Stimulated activated CD4-positive, alpha-beta T cell treated with anti-CD3 and anti-CD28 coated beads, Interleukin-1b, Interleukin-23, amount 100 ng/mL, for 1 hour (primary cell): ENCODE measurements at places on chromosomes 5 and 9.

DNA sequence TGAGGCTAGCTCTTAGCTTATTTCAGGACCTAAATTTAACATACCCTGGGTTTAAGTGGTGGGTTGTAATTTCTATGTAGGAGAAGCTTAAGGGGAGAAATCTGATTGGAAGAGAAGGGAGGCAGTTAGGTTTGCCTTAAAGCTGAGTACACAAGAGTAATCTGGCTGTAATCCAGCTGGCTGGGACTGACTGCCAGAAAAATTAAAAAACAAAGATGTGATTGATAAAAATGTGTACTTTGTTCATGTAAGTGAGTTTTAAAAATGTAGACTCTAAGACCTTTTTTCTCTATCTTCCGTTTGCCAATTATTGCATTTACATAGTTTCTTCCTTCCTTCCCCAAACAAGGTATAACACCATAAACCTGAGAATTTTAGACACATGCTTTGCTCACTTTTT lies 17.5 kb upstream of the MSMP start:
- DNase-seq = no peak

DNA sequence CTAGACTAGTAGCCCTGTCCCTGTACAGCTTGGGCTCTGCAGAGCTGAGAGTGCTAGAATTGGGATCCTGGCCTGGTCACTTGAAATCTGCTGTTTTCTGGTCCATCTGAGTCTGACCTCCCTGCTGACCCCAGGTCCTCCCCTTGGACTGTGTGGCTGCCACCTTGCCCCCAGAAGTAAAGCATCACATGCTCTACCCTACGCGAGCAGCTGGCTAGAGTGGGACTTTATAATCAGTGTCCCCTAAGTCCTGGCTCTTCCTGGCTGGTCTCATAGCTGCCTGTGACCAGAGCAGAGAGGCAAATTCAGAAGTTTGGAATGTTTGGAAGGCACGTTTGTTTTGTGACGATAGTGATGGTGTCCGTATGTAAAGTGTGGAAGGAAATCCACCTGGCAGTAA lies 81.0 kb downstream of the ARHGEF28 start:
- DNase-seq = no peak

DNA sequence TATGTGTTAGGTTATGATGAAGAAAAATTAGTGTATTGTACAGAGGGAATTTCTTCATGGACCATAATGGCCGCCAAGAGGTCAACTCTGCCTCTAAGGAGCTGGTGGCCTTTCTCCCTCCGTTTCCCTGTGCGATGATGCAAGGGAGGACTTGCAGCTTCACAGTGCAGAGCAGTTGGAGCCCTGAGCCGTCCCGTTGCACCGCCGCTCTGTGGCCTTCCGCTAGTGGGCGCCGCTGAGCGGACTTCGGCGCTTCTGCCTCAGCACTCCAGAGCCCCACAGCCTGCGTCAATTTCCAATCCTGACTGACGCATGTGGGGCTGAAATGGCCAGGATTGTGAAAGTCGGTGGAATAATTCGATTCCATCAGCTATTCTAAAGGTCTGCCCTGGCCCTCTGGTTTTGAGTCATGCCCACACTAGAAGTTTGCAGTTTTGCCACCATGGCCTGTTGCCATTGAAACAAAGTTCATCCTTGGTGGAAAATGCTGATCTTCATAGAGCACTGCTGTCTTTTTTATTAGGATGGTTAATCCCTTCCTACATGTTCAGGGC lies 22.7 kb upstream of the LECT2 start:
- DNase-seq = no peak

DNA sequence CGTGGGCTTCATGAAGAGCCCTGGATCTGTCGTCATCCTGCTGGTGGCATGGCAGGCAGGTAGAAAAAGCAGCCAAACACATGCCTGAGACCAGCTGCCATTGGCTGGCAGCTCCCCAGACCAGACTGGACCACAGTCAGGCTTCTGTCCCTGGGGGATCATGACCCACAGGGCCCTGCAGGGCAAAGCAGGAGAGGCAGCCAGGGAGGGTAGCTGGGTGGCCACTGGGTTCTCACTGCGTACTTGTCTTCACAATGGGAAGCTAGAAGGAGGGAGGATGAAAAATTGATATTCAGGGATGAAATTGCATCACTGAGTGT lies 67.8 kb upstream of the GARNL3 start:
- DNase-seq = no peak

- no peak for DNase-seq
Observed at GRCh38 chr5:127909821-127910220, 173.7 kb upstream of the SLC12A2 start.

- no peak for DNase-seq
Observed at GRCh38 chr9:82192211-82192610, 203.6 kb downstream of the SPATA31D1 start.

DNA sequence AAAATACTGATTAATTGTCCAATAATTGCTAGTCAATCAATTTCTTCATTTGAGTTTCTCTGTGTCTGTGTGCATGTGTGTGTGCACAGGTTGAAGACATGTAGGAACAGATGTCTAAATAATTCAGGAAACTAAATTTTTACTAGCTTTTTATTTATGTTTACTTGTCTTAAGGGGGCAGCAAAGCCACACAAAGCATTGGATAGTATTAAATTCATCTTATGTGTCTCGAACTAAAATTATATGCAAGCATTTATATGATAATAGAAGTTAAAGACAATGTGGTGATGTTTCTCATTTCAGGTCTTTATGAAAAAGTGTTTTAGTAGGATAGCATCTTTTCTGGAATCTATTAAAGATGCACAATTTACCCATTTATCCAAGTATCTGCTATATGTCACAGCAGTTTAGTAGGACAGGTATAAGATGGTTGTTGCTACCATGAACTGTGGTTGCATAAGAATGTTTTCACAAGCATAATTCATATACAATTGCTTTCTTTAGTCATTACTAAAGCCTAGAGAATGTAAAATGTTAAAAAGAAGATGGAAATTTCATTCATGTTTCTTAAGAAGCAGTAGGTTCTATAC lies 784.6 kb upstream of the NUDT12 start:
- no peak for DNase-seq

GRCh38 chr5:28779161-28779754 lies 1740.9 kb upstream of the CDH9 start:
- DNase-seq = no peak

DNA sequence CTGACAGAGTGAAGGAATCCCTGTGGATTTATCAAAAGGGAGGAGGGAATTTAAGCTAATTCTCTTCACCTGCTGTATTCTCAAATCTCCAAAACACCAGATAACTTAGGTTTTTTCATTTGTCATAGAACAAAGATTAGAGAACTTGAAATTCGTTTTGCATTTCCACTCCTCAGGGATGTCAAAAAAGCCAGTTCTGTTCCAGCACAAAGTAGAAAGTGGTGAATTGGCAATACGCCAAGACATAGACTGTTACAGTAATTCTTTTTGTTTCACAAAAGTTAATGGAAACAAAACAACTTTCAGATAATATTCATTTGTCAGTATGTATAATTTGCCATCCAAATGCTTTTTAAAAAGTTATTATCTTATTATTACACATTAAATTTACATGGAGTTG lies 15.0 kb downstream of the S1PR3 start:
- DNase-seq = no peak

DNA sequence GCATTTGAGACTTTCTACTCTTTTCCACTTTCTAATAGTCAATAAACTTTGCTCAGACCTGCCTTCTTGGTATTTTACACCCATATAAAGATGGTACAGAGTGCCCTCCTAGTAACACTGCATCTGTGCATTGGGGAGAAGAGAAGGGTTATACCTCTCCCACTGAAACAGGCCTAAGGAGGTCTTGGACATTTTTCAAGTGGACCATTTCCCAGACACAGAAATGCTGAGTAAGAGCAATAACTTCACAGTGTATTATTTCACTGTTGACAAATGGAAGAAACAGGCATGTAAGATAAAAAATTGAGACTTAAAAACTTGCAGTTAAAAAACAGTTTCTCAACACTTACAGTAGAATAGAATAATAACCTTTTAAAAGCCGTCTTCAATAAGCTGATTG lies 1224.0 kb upstream of the CDH18 start:
- DNase-seq = no peak

- no peak for DNase-seq
Observed at GRCh38 chr5:17398431-17398830, 99.6 kb upstream of the TAF11L2 start.

GRCh38 chr9:137825324-137825989 lies 52.1 kb upstream of the CACNA1B start:
- DNase-seq = no peak

- DNase-seq = no peak
Observed at GRCh38 chr5:9363026-9363425, 182.8 kb downstream of the SEMA5A start.

DNA sequence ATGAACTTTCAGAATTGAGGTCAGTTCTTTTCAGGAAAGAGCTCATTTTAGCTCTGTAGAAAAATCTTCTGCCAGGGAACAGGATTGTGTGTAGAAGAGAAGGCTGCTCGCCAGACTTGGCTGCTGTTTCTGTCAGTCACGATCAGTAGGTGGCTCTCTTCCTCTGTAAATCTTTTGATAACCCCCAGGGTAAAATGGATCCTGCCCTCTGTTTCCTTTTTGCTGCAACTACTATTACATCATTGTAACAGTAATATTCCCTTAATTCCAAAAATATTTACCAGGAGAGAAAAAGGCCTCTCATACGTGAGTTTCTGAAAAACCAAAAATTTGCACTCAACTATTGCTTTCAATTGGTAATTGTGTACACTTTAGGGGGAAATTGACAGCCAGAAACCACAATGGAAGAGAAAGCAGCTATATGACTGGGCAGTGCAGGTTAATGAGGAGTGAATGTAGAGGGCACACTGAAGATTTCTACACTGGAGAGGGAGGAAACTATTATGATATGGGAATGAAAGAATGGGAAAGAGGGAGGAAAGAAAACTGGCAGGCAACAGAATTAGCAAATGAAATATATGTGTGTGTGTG lies 12.3 kb downstream of the IFNA21 start:
- DNase-seq = no peak

- no peak for DNase-seq
Observed at GRCh38 chr5:108303611-108304010, 78.3 kb downstream of the FBXL17 start.

- DNase-seq = no peak
Observed at GRCh38 chr9:37583522-37584121, 7.4 kb upstream of the FBXO10 start.

- DNase-seq = no peak
Observed at GRCh38 chr9:121954477-121955140, 138.5 kb downstream of the TTLL11 start.

- DNase-seq = no peak
Observed at GRCh38 chr9:137138058-137138721, 764 bp upstream of the GRIN1 start.

GRCh38 chr5:107873877-107874276 lies 203.1 kb upstream of the EFNA5 start:
- DNase-seq = no peak

GRCh38 chr5:73393611-73394489 lies 54.7 kb downstream of the FOXD1 start:
- no peak for DNase-seq

- DNase-seq = no peak
Observed at GRCh38 chr9:7289773-7290172, 509.8 kb downstream of the DMAC1 start.

GRCh38 chr5:173554989-173555705 lies 61.3 kb downstream of the BOD1 start:
- DNase-seq = no peak

GRCh38 chr5:153885141-153885540 lies 153.6 kb downstream of the FAM114A2 start:
- no peak for DNase-seq

- DNase-seq = no peak
Observed at GRCh38 chr9:99056886-99057664, 47.8 kb upstream of the TGFBR1 start.

GRCh38 chr5:149060325-149060724 lies 2.5 kb downstream of the SH3TC2 start:
- no peak for DNase-seq

DNA sequence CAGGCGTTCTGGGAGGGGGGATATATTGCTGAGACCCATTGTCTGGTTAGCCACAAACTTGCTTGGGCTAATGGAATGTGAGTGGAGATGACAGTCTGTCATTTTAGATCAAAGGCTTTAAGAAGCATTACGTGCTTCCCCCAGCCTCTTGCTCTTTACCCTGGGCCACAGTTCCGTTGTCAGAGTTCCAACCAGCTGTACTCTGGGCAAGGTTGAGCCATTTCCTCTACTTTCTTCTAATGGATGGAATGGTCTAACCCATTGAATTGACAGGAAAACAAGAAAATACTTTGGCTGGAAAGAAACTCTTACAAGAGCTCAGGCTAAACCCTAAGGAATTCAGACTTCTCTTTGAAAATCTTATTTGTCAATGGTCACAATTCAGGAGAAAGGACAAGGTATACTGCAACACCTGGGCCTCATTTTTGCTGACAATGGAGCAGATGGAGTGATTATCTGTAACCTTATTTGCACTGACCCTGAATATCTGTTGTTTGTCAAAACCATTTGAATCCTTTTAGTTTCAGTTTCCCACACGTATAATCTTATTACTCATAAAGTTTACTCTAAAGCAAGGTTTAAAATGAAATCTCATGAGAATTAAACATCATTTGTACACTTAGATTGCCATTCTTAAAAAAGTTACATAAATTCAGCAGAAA lies 231.4 kb downstream of the PDE4D start:
- DNase-seq = no peak

DNA sequence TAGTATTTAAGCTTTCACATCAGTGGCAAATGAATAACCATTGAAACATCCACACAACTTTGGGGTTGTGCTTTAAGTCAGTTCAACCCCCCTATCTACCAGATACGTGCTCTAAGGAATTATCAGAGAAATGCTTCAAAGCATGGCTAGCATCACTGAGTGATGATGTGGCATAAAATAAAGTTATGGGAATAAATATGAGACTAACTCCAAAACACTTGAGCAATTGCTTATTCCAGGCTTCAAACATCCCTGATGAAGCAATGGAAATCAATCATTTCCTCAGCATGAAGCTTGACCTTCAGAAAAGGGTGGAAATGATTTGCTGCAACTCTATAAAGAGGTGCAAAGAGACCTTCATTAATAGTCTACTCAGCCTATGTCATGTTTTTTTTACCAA lies 292.0 kb upstream of the SMC2 start:
- DNase-seq = no peak
